ENCODE measurements at places on chromosomes 2 and 18.

GRCh38 chr18:54480616-54481015 lies 110.4 kb upstream of the DYNAP start:
- no peak for DNase-seq

DNA sequence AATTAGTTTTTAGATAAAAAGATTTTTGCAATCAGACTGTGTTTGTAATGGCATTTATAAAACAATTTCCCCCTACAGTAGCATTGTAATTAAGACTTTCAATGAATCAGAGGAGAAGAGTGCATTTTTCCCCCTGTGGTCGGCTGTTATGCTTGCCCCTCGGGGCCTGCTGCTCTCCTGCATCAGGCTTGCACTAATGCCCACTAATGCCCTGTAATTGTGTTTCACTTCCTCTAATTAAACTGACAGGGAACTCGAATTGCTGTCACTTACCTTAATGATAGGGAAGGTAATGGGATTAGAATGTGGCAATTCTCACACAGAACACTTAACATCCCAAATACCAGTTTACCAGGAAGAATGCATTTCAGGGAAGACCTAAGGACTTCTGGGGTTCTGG lies 61.2 kb upstream of the LRRTM1 start:
- DNase-seq, result no peak

GRCh38 chr2:7665880-7666279 lies 748.7 kb downstream of the RNF144A start:
- DNase-seq, result no peak

DNA sequence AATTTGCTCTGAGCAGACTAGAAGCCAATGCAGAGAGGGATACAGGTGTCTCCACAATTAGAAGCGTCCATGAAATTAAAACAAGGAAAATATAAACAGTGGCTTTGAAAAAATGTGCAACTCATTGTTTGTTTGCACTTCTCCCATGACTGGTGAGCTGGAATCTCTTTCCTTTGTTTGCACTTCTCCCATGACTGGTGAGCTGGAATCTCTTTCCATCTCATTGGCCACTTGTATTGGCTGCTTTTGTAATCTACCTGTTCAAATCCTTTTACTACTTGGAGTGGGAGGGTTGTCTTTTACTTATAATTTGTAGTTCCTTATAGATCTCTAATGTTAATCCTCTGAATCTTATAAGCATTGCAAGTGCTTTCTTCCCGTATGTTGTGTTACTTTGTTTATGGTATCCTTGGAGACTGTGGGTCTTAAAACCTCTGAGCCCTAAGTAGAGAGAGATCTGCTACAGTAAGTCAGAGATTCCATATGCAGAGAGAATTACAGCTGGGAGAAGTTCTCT lies 94.1 kb downstream of the RTN4 start:
- DNase-seq, result no peak

DNA sequence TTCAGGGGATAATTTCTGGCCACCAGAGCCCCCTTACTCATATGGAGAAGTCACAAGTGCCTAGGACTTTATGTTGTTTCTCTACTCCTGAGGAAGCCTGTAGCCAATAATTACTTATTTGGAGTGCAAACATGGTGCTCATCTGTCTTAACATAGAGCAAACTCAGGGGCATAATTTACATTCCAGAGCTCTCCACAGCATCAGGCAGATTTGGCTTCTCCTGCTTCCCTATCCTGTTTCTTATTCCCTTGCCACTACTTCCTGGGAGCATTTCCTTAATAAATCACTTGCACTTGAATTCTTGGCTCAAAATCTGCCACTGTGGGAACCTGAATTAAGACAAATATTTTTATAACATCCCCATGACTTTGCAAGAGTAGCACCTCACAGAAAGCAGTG lies 960.9 kb downstream of the SOCS6 start:
- DNase-seq, result no peak

- DNase-seq, result no peak
Observed at GRCh38 chr2:105943977-105944376, 199.3 kb downstream of the NCK2 start.

DNA sequence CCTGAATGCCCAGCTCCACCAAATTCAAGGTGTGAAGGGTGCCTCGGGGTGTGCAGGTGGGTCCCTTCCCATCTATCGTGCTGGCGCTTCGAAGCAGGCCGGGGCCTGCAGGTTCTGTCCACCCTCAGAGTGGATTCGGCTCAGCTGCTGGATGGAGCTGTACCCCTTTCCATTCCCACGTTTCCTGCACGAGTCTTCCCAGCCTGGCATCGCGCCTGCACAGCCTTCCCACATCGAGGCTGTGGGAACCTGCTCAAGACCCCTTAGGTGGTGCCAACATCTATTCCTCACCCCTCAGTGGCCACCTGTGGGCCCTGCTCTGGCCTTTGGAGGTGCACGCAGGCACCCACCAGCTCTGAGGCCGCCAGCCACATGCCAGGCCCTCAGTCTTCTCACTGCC lies 65.7 kb downstream of the PDCL3 start:
- no peak for DNase-seq

DNA sequence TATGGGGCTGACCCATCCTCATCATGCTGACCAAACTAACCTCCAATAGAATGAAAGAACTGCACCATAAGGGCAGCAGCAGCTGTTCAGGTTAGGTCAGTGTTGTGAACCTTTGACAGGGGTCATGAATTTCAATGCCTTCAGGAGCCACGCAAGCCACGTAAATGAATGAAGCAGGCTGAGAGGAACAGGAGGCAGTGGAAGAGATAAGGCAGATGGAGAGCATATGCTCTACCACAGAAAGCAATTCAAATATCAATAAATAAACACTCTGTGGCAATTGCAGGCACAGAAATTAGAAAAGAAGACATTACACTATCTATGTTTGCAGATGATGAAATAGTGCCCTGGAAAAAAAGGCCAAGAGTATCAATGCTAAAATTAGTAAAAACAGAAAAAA lies 56.3 kb downstream of the SCG2 start:
- DNase-seq, result no peak
